ENCODE measurements at places on chromosomes 16 and 17.

GRCh38 chr16:51562891-51563290 lies 411.8 kb upstream of the SALL1 start:
- DNase-seq = no peak

DNA sequence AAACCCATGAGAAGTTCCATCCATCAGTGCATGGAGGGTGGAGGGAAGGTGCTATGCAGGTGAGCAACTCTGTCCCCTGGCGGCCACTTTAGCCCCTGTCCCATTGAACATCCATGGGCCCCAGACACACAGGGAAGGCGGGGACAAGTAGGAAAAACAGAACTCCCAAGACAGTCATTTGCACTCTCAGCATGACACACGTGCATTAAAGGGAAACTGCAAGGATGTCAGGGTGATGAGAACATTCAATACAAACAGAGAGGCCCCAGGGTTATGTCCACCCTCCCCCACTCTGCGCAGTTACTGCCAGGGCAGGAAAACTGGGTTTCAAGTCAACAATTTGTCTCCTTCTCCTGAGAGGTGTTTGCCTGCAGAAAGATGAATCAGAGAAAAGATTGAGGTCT lies 44.0 kb upstream of the AKTIP start:
- no peak for DNase-seq

DNA sequence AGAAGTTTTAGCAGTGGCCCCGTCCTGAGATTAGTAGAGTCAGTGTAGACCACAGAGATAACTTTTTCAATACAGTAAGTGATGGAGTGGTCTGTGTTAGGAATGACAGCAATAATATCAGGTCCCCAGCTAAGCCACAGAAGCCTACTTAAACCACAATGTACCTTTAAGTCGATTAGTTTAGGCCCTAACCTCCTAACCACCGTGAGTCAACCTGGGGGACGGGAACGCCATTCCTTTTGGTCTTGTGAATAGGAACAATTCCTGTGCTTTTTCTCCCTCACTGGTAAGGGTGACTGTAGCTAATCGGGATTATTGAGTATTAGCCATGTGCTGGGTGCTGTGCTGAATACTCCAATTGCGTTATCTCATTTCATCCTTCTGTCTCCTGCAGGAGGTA lies 14.0 kb downstream of the YPEL2 start:
- no peak for DNase-seq

- DNase-seq = no peak
These were observed 19.0 kb upstream of the MYO15B start for GRCh38 chr17:75568412-75569255.

DNA sequence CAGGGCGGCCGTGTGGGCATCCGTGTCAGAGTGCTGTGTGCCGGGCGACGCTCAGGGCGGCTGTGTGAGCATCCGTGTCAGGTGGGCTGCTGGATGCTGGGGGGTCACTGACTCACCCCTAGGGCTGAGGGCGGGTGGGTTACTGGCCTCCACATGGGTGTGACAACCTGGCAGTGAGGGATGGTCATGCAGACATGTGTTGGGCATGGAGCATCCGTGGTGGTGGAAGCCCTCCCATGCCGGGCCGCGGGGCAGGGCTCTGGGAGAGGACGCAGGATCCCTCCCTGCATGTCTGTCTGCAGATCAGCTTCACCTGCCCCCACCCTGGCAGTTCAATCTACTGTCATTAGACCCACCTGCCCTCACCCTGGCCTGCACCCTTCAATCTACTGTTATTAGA lies 56.3 kb downstream of the METRNL start:
- no peak for DNase-seq

- no peak for DNase-seq
These were observed 73.5 kb downstream of the CYLD start for GRCh38 chr16:50815382-50815781.

- DNase-seq = no peak
These were observed 301.4 kb downstream of the CA10 start for GRCh38 chr17:51857052-51857597.

- DNase-seq = no peak
These were observed 1736.4 kb downstream of the TP53TG3F start for GRCh38 chr16:35195864-35196216.

GRCh38 chr17:61594294-61594825 lies 3.3 kb upstream of the NACA2 start:
- DNase-seq = no peak

Measured in left forelimb (tissue), 1 donor.